ENCODE measurements at places on chromosomes 3 and 15.
A peak's percentile ranks its signal among the peaks of the same experiment; 100 is the strongest.

DNA sequence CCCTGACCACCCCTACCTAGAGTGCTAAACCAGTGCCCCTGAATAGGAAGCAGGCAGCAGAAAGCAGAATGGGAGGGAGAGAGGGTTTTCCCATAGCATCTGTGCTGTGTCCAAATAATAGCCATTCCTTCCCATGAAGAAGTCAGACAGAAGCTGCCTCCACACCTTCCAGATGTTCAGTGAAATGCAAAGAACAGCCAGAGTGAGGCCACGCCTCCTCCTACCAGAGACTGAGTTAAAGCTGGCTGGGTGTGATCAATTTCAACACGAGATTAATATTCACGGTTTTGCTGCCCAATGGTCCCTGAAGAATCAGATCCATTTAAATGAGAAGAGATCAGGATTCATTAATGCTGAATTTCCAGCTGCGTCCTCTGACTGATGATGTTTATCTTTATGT, 111.8 kb downstream of the SRGAP3 start:
- DNase-seq: no peak
- H3K27ac ChIP-seq: no peak overlapping the region
- H3K36me3 ChIP-seq: no peaks in the 10 kb centered on the region
- H3K4me3 ChIP-seq: no peak overlapping the region
- no peaks in the 10 kb centered on the region for H3K4me1 ChIP-seq

DNA sequence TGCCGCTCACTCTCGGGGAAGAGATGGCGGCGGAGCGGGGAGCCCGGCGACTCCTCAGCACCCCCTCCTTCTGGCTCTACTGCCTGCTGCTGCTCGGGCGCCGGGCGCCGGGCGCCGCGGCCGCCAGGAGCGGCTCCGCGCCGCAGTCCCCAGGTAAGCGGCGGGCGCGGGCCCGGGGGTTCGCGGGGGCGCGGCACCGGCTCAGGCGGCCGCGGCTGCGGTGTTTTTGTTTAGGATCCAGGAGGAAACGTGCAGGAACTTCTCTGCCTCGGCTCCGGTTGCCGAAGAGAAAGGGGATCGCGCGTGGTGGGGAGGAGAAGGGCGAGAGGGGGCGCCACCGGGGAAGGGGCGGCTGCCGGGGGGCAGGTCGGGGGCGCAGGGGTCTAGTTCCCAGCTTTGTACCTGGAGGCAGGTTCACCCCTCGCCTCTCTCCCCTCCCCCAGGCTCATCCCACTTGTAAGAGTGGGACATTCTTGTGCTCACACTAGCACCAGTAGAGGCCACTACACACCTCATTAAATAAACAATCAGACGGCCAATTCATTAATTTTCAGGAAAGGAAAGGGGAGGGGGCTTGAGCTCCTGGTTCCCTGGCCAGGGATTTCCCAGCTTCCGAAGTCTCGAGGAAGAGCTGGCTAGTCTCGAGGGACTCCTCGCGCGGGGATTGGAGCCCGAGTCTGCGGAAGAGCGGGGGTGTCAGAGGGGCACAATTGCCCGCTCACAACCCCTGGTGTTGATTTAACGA, 562 bp downstream of the NEO1 start:
- DNase-seq: peak; percentile 15
- H3K4me1 ChIP-seq: peaks cover 9% of the 10 kb centered on the region
- H3K27ac ChIP-seq: no peak overlapping the region
- H3K4me3 ChIP-seq: peak overlapping the region; percentile 61
- peaks cover 12% of the 10 kb centered on the region for H3K27me3 ChIP-seq
- H3K36me3 ChIP-seq: no peaks in the 10 kb centered on the region

DNA sequence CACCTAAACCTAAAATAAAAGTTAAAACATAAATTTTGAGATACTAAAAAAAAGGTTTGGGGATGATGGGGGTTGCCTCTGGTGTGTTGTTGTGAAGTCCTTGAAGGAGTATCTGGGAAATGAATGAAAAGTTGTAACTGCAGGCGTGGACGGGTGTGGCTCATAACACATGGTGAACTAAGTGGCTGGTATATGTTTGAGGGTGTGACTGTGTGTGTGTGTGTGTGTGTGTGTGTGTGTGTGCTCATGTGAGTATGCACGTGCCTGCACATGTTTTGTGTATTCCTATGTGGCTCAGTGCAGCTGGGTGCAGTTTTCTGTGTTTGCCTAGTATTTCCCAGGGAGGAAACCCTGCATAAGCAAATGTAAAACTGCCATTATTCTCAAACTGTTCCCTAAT, 229.9 kb upstream of the TRIM42 start:
- no peak for DNase-seq
- no peaks in the 10 kb centered on the region for H3K4me1 ChIP-seq
- H3K4me3 ChIP-seq: no peak overlapping the region
- no peaks in the 10 kb centered on the region for H3K27me3 ChIP-seq

DNA sequence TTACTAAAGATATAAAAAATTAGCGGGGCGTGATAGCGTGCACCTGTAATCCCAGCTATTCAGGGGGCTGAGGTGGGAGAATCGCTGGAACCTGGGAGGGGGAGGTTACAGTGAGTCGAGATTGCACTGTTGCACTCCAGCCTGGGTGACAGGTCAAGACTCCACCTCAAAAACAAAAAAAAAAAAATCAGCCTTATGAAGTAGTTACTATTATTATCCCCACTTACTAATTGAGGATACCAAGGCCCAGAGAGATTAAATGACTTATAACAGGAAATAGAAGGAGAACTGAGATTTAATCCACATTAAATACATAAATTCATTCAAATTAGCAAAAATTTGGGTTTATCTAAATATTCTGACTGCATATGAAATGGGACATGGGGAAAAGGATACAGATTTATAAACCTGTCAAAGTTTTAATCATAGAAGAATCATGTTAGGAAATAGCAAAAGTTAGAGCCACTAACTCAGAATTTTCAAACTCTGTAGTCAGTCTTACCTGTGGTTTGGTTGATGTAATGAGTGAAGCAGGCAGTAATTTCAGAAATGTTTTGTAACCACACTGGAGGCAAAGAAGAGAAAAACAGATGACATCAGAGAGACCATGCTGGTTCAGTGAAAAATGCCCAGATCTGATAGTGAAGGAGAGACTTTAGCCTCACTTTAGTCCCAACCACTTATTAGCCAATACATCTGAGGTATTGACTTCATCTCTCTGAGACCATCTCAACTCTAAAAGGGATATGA, 25.0 kb upstream of the ACAP2 start:
- DNase-seq: peak; percentile 82
- H3K4me1 ChIP-seq: peaks cover 6% of the 10 kb centered on the region
- H3K27me3 ChIP-seq: no peaks in the 10 kb centered on the region
- H3K4me3 ChIP-seq: no peak overlapping the region
- peak overlapping the region; percentile 54 for H3K27ac ChIP-seq
- no peaks in the 10 kb centered on the region for H3K36me3 ChIP-seq

DNA sequence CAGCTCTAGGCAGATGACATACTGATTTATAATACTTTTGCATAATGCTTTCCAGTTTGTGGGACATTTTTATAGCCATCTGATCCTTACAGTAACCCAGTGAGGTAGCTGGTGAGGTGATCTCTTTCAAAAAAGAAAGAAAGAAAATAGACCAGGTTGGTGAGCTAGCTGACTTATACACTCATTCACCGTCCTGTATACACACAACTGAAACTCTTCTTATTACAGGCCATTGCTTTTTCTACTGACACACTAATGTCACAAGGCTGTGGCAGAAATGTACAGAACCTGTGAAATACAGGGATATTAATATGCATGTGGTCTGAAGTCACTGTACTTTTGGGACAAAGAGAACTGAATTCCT, 150.2 kb upstream of the BHLHE40 start:
- H3K4me3 ChIP-seq: no peak overlapping the region
- H3K36me3 ChIP-seq: no peaks in the 10 kb centered on the region
- H3K27me3 ChIP-seq: no peaks in the 10 kb centered on the region

Data from astrocyte (in vitro differentiated cells and primary cell).